ENCODE measurements at places on chromosomes 16 and 17.

- DNase-seq: no peak
Observed at GRCh38 chr16:27239026-27239425, 29.5 kb downstream of the NSMCE1 start.

GRCh38 chr17:21272881-21273792 is 11.4 kb upstream of the MAP2K3 start:
- no peak for DNase-seq

DNA sequence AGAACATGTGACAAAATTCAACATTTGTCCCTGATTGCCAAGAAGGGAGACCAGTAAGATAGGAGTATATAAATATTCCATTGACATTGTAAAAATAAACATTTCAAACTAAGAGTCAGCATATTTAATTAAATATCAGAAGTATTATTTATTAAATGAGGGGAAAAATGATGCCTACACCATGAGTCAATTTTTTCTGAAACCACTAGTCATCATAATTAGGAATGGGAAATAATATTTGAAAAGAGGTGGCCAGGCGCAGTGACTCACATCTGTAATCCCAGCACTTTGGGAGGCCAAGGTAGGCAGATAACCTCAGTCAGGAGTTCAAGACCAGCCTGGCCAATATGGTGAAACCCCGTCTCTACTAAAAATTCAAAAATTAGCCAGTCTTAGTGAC is 2.1 kb downstream of the CMTM1 start:
- no peak for DNase-seq

GRCh38 chr17:62648956-62649294 is 21.5 kb downstream of the MRC2 start:
- DNase-seq: no peak

- DNase-seq: no peak
Observed at GRCh38 chr17:40399185-40399584, 18.5 kb downstream of the TOP2A start.

GRCh38 chr16:19417640-19418039 is at the start of gene TMC5:
TSS of gene TMC5 (plus strand) at chr16:19417883. CDS start at chr16:19440039, 22,156 bp downstream.
- DNase-seq: no peak

DNA sequence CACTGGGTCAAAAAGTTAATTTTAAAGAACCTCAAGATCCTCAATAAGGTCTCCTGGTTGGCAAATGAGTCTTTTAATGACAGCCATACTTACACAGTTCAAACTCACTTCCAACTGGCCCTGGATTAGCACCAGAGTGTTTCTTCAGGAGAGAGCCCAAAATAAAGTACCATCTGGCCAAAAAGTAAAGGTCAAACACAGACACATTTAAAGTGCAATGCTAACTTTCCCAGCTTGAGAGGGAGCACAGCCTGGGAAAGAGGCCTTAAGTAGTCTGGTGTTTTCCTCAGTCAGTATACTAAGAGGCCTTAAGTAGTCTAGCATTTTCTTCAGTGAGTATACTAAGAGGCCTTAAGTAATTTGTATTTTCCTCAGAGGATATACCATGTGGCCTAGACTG is 46.6 kb upstream of the ERN1 start:
- DNase-seq: no peak

DNA sequence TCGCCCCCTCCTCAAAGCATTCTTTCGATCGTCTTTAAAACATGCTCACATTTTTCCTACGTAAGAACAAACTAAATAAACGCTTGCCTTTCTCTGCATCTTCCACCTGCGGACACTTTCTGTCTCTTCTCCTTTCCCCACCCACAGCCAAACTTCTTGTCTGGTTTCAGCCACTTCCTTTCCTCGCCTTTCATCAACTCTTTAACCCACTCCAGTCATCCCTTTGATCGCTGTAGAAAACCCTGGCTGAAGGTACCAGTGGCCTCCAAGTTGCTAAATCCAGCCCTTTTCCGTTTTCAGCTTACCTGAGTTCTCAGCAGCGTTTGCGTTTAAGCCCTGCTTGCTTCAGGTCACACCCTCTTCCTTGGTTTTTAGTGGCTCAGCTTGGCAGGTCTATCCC is 483 bp downstream of the RPA1 start:
- DNase-seq: peak; percentile 27

DNA sequence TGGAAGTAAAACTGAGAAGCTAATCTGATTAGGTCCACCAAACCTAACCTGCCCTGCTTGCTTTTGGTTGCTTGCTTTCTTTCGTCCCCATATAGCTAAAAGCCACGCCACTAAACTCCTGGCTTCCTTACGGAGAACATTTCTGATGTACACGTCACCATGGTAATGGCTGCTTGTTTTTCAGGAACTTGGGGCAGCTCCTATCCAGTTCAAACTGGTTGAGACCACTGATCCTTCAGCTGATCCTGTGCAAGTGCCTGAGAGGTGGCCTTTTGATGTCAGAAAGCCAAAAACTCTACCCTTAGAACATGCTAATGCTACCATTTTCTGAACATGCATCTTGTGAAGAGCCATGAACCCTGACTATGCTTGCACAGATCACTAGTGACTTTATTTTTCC is 14.4 kb upstream of the DHRS7C start:
- no peak for DNase-seq

DNA sequence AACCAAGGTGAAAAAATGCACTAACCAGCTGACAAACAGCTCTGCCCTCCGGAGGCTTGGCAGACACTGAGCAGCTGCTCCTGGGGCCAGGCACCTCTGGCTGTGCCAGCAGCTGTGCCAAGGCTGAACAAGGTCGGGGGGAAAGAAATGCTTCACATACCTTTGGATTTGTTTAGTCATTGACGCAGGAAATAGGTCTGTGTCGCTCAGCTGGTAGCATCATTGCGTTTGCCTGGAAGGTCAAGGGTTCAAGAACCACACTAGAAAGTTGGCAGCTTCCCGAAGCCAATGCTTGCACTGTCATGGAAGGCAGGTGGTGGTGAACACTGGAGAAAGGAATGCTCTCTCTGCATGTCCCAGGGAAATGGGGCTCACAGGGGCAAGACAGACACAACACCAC is 63.5 kb downstream of the PCTP start:
- DNase-seq: no peak

DNA sequence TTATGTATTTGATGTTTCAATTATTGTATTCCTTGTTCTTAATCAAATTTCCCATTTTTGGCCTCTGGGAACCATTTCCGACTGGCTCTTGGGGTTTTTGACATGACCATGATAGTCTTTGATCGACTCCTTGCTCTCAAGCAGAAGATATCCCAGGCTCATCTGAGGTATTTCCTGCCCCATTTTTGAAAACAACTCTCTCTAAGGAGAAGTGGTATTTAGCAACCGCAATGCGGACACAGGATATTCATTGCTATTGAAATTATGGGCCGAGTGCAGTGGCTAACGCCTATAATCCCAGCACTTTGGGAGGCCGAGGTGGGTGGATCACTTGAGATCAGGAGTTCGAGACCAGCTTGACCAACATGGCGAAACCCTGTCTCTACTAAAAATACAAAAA is 5.5 kb downstream of the TANGO6 start:
- no peak for DNase-seq

DNA sequence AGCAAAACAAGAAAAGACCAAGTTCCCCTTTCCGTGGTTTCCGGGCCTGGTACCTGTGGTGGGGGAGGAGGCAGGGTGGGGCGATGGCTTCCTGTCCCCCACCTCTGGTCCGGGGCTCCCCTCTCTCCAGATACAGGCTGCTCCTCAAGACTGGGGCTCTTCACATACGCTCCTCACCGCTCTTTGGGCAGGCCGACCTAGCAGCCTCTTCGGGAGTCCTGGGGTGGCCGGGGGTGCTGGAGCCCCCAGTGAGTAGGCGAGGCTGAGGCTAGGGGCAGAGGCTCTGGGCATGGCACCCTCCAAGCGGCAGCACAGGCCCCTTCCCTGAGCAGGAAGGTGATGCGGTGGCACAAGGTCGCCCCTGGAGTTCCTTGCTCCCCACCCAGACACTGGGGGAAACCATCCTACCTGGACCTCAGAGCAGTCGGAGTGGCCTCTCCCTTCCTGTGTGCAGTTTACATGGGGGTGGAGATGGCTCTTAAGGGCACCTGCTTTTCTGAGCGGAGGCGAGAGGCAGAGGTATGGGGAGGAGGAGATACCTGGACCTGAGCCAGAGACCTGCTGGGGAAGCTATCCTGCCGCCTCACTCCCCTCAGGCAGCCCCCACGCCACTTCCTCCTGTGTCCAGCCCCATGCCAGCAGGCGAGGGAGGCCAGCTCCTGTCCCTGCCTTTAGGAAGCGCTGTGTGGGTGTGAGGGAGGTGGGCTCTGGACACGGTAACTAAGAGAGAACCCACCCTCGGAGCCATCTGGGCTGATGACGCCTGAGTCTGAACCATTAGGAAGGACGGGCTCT is 891 bp downstream of the CORO1A start:
- peak; percentile 50 for DNase-seq

DNA sequence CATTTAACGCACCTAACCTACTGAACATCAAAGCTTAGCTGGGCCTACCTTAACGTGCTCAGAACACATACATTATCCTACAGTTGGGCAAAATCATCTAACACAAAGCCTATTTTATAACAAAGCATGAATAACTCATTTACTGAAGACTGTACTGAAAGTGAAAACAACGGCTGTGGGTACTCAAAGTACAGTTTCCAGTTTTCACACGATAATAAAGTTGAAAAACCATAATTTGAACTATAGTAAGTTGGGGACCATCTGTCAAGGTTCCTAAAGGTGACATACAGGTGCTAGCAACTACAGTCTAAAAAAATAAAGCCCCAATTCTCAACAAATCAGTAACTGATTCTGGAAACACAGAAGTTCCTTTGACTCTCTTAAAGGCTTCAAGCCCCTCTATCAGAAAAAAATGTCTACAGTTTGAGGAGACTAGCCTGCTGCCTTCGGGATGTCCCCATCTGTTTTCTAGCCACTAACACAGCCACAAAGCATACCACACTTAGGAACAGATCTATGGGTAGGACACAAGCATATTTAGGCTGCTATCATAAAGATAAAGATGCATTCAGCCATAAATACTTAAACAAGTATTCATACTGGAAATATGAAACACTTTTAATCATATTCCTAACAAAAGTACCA is 71.3 kb downstream of the KANSL1 start:
- DNase-seq: no peak

- no peak for DNase-seq
Observed at GRCh38 chr17:74390680-74391653, 23.7 kb downstream of the GPR142 start.

GRCh38 chr17:21036361-21036881 is 6.4 kb downstream of the USP22 start:
- DNase-seq: no peak
